GM23248 (cell line): ENCODE measurements at places on chromosomes 3 and 15. TPM values are rescaled to one million over a fixed set of nuclear protein-coding genes. Genes with fewer than 3 reads are reported as not detected.

The CHRD gene
- 0.22 and 0.25 TPM in 2 replicates for total RNA-seq

The CCR8 gene
- not detected in 2 replicates for total RNA-seq

The STARD9 gene
- total RNA-seq: 1.4 and 2.1 TPM in 2 replicates

The GOLGA6L6 gene
- not detected in 2 replicates for total RNA-seq

The MESP2 gene
- total RNA-seq: not detected in 2 replicates

The CYP19A1 gene
- total RNA-seq: 0.51 and 0.76 TPM in 2 replicates

The APOD gene
- total RNA-seq: 0.97 TPM in 1 of 2 replicates, not detected in the other

The CTXN2 gene
- not detected in 2 replicates for total RNA-seq

DNA sequence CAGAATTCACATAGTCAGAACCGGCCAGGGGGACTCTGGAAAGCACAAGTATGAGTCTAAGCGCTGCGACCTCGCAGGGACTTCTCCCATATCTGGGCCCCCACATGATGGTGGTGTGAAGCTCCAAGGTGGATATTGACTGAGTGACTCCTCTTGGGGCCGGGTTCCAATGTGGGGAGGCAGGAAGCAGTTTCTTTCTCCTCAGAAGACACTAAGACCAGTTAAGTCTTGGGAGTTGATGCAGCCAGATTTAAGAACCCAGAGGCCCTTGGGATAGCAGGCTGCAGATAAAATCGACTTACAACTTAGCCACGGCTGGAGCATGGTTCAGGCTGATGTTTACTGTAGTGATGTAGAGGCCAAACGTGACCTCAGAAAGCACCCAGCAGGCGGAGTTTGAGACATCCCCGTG, 55.4 kb upstream of the KLF13 start:
- no peak for DNase-seq

- DNase-seq: peak; percentile 4
Observed at GRCh38 chr3:66242788-66243464, 22.1 kb downstream of the SLC25A26 start.

DNA sequence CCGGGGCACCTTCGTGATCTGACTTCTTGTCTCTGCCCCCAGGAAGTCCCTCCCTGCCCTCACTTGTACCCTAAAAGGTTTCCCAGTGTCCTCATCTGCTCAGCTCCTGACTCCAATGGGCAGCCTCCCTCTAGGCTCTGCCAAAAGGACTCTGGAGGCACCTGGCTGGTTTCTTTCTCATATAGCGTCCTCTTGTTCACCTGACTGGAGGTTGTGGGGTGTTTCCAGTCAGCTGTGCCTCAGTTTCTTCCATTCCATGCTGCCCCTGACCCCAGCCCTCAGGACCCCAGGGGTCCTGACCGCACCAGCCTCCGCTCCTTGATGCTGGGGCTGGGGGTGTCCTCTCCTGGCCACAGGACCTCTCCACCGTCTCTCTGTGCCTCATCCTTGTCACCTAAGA, 2.5 kb downstream of the PRR23E start:
- DNase-seq: no peak

- no peak for DNase-seq
Observed at GRCh38 chr15:38192496-38192895, 60.1 kb upstream of the SPRED1 start.

- no peak for DNase-seq
Observed at GRCh38 chr3:64593350-64593749, 94.5 kb downstream of the ADAMTS9 start.

GRCh38 chr3:152964911-152965609, 130.1 kb downstream of the P2RY1 start:
- no peak for DNase-seq

DNA sequence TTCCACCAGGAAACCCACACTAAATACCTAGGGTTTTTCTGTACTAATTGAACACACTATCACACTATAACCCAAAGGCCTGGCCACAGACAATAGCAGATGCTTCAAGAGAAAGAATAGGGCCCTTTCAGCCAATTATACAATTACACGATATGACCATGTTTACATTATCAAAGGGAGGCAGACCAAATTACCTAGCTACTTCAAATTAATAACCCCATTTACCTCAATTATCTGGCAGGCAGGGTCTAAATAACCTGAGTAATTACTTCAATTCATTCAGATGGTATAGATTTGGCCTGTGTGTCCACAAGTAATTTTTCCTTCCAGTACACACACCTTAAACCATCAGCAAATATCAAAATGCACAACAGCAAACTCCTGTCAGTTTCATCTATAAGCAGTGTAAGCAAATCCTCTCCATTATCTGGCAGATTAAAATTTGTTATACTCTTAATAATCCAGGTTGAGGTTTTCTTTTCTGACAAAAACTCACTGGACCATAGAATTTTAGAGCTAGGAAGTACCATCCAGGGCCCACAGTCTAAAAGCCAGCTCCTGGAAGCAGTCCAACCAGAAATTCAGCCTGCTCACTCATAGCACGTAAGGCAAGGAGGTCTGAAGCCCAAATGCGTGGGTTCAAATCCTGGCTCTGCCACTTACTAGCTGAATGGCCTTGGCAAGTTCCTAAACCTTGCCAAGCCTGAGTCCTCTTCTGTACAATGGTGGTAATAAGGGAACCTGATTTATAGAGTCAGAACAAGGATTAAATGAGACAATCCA, 51.8 kb downstream of the RFTN1 start:
- no peak for DNase-seq

GRCh38 chr3:175308097-175308496, 449.0 kb downstream of the NAALADL2 start:
- DNase-seq: no peak

- DNase-seq: no peak
Observed at GRCh38 chr3:117928836-117929235, 1105.8 kb downstream of the IGSF11 start.

DNA sequence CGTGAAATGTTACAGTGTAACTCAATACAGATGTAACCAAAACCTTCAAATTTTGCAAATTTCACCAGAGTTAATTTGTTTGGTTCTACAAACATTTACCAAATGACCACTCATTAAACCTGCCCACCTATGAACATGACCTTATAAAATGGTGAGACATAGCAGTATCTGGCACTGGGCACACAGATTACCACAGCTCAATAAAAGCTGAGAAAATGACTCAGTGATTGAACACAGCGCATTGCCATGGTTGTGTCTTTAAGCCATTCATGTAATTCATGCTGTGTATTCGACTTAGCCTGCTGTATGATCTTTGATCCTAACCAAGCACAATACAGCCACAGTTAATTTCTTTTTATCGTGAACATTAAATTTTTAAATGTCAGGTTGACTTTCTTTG, 11.3 kb downstream of the PPARG start:
- peak; percentile 45 for DNase-seq

- no peak for DNase-seq
Observed at GRCh38 chr3:128012050-128012449, 40.2 kb upstream of the SEC61A1 start.

GRCh38 chr3:27479806-27480543, 4.2 kb downstream of the SLC4A7 start:
- DNase-seq: no peak

DNA sequence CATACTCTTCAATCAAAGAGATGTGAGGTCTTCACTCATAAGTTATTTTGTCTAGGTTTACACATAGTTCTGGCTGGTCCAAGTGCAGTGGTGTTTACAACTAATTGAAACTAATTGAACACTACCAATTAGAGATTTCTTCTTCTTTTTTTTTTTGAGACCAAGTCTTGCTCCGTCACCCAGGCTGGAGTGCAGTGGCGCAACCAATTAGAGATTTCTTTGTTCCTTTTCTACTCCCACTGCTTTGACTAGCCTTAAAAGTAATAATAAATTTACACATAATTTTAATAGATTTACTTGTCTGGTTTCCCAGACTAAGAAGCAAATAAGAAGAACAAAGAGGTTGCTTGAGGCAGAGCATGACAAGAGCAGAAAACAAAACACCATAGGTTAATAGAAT, 6.7 kb upstream of the DENND6A start:
- DNase-seq: no peak

DNA sequence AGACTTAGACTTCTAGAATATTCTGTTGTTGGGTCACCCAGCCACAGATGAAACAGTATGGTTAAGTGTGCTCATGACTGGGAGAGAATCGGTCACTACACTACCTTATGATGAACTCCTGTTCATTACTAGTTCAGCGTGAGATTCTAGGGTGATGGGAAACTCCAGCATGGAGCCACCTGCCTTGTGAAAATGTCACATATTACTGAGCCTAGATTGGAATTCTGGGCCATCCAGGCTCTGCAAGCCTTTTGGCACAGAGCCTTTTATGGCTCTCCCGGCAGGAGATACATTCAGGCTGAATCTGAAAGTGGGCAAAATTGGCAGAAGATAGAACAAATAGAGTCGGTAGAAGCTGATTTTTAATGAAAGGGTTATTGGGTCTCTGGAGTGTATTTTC, 19.0 kb downstream of the NANOGP8 start:
- DNase-seq: no peak
